ENCODE measurements at places on chromosomes 13 and 19.
A peak's percentile ranks its signal among the peaks of the same experiment; 100 is the strongest.

DNA sequence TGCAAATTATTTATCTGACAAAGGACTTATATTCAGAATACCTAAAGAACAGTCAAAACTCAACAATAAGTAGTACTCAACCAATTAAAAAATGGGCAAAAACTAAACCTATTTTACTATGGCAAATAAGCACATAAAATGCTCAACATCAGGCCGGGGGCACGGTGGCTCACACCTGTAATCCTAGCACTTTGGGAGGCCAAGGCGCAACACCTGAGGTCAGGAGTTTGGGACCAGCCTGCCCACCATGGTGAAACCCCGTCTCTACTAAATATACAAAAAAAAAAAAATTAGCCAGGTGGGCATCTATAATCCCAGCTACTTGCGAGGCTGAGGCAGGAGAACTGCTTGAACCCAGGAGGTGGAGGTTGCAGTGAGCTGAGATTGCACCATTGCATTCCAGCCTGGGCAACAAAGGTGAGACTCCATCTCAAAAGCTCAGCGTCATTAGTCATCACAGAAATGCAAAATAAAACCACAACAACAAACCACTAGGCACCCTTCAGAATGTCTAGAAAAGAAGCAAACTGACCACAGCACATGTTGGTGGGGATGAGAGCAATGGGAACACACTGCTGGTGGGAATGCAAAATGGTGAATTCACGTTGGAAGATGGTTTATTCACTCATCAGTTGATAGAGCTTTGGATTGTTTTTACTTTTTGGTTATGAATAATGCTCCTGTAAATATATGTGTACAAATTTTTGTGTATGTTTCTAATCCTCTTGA is 180.6 kb upstream of the SOX1 start:
- DNase-seq: no peak

- no peak for DNase-seq
Measured at GRCh38 chr13:26742691-26743358, 17.8 kb downstream of the GPR12 start.

GRCh38 chr19:35852029-35852780 is at the start of gene NPHS1:
TSS of gene NPHS1 (minus strand) at chr19:35852504. CDS start at chr19:35851837, 667 bp downstream.
- DNase-seq: no peak

DNA sequence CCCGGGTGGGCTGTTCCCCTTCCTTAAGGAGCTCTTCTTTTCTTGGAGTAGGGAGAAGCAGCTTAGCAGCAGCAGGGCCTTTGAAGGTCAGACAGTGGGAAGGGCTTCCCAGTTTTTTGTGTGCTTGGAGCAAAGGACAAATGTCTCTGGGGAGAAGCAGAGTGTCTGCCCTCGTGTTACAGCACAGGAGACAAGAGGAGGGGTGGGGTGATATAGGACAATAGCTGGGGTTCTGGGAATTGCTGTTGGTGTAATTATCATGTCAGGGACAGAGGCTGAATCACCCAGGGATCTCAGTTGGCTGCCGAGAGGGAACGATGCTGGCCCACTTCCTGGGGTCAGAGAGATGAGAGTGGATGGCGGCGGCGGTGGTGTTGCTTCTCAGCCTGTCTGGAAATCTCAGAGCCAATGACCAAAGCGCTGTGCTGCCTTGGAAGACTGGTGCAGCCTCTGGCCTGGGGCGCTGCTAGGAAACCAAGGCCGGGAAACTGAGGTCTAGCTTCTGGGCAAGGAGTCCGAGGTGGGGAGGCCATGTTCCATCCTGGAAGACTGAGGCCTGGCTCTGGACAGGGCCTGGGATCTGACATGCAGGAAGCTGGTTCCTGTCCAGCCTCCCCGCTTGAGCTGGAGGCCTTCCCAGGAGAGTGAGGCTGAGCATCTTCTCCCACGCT is 1.2 kb downstream of the INAFM1 start:
- DNase-seq: no peak

DNA sequence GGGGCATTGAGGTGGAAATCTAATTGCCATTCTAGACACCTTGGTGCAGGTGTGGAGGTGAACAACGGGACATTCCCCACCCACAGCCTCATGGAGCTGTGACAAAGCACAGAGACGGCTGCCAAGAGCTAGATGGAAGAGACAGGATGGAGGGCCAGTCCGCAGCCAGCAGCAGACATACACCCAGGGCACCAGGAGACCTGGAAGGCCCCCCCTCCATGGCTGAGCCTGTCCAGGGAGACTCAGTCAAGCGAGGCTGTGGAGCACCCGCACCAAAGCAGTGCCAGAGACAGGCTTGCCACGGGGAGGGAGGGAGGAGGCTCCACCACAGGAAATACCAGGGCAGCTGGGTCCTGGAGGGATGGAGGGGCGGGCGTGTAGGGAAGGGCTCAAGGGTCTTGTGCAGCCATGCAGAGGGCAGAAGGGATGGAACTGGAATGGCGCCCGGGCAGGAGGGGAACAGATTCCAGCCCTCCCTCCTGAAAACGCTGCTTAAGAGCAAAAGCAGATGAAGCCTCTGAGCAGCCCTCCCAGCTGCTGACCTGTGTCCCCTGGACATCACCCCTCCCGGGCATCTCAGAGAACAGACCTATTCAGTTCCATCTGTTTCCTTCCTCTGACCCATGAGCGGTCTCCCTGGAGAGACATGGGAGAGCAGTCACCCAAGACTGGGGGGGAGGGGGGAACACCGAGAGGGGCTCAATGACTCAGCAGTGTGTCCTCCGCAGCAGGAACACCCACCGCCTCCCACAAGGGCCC is 14.4 kb downstream of the EPS15L1 start:
- no peak for DNase-seq

- no peak for DNase-seq
Measured at GRCh38 chr19:34888091-34888490, 38.6 kb upstream of the ZNF30 start.

DNA sequence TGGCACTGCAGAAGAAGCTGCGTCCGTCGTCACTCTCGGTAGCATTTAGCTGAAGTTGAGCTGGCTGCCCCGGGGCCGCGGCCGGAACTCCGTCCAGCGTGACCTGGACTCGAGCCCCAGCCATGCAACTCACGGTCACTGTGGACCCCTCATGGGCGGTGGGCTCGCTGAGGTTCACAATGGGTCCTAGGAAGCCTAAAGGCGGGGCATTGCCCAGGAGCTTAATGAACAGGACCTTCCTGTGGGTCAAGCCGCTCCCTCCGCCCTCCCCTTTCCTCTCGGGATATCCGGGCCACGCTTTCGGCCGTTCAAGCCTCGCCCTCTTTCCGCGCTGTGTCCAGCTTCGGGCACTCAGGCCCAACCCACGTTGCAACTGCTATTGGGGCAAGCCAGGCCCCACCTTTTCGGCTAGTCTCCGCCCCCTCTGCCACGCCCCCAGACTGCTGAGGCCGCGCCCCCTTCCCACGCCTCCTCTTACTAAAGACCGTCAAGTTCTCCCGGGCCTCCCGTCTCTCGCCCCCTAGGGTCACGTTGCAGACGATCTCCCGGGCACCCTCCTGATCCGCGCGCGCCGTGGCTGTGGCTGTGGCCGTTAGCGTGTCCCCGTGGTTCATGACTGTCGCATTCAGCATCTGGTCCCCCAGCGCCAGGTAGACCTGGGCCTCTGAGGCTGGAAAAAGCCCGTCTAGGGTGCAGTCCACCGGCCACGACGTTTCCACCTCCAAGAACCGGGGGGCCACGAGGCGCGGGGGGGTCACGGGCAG is 1.4 kb upstream of the RAVER1 start:
- peak; percentile 84 for DNase-seq

DNA sequence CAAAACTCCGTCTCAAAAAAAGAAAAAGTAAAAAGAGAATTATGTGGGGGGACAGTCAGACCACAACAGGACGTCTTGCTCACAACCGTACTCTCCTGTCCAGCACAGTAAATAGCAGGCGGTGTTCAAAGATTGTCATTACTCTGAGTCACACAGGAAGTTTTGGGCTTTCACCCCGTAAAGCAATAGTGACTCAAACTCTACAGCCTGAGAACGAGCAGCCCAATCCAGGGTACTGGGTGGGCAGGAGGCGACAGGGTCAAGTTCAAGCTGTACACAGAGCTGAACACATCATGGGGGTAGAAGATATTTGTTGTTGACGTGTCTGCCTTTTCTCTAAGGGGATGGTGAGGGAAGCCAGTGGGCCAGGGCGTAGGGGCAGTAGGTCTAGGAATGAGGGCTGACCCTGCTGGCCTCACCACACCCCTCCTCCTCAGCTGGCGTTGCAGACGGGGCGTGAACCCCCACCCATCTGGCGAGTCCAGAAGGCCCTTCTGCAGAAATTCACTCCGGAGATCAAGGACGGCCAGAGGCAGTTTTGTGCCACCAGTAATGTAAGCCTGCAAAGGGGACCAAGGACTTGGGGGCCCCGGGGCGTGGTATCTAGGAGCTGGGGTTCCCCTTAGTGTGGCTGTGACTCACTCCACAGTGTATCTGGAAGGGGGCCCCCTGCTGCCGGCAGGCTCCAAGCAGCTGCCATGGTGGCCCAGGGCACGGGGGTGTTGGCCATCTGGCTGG is 23.3 kb downstream of the PRR12 start:
- DNase-seq: no peak

- no peak for DNase-seq
Measured at GRCh38 chr13:20106742-20107141, 54.1 kb downstream of the GJA3 start.

DNA sequence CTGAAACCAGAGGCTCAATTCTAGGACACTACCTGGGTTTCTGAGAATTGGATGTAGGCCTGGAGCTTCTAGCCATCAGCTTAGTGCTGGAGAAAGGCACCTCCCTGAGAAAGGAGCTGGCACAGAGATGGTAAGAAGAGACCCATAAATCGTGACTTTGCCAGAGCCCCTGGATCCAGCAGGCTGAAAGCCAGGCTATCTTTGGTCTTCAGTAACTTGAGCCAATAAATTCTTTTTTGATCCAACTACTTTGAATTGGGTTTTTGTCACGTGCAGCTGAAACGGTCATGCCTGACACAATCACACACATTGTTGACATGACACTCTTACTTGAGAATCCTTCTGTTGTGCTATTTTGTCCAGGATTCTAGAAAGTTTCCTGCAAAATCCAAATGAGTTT is 103.4 kb downstream of the LHFPL6 start:
- DNase-seq: no peak

DNA sequence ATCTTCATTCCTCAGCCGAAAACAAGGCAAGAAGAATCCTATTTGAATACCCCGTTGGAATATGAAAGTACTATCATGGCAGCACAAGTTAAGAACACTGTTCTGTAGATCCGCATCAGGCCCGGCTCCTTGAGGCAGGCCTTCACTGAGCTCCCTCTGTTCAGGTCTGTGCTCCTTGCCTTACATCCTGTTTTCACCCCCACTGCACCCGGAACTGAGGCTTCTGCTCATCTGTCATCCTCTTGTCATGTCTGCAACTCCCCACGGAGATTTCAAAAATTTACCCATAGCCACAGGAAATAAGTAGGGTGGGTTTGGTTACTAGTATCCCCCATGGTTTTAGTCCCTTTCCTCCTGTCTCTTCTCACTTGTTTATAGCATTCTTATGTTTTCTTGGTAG is 861.9 kb downstream of the GPC5 start:
- no peak for DNase-seq

- DNase-seq: no peak
Measured at GRCh38 chr13:83024955-83025594, 857.2 kb downstream of the SLITRK1 start.

GRCh38 chr19:15577184-15577771 is 37.7 kb upstream of the CYP4F8 start:
- no peak for DNase-seq

GRCh38 chr19:5996623-5997320 is 18.8 kb upstream of the RANBP3 start:
- no peak for DNase-seq

GRCh38 chr19:28631961-28632360 is 581.0 kb downstream of the UQCRFS1 start:
- no peak for DNase-seq

DNA sequence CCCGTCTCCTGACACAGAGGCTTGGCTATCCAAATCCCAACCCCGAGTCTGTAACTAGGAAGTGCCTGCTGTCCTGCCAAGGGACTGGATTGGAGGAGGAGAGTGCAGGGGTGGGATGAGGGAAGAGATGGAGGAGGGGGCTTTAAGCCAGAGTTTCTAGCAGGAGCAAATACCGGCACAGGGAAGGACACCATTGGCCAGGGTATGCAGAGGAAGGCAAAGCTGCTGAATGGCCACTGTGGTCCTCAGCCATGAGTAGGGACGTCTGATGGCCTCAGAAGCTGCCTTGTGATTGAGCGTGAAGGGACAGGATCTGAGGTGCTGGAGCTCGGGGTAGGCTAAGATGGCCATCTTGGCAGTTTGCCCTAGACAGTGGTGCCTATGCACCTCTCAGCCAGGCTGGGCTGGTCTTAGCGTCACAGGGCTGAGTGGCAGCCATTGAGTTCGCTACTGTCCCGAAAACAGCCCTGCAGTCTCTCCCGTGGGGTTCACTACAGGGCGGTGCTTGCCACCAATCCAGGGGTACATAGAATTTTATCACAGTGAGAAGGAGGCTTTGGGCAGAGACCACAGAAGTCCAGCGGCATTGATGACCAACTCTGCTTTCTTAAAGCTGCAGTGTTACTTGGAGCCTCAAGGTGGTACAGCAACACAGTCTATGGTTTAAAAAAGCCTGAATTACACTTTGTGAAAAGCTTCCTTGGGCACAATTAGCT is 61.8 kb downstream of the AKAP11 start:
- no peak for DNase-seq

DNA sequence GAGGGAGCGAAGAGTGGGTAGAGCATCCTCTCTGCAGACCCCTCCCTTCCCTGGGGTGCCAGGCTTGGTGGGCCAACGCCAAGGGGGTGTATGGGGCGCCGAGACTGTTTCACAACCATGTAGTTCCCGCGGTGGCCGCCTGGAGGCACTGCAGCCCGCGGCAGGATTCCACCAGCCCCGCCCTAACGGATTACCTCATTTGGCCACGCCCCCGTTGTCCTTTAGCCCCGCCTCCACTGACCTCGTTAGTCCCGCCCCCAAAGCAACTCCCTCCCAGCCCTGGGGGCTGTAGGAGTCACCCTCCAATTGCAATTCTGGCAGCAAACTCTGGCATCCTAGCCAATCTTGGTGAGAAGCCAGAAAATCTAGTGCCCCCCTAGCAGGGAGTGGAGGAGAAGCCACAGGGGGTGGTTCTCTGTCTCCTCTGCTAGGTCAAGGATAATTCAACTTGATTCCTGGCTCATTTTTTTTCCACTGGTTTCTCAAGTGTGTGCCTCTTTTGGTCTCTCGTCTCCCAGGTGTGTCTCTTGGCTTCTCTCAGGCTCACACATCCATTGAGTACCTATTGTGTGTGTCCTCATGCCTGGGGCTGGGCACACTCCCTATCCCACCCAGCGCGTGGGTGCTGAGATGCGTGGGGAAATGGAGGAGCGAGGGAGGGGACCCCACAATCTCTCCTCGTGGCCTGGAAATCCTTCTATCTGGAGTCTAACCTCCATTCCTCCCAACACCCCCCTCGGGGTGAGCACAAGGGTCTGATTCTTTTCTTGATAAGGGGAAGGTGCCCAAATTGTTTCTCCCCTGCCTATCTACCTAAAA is 2.0 kb downstream of the OLFM2 start:
- DNase-seq: no peak

DNA sequence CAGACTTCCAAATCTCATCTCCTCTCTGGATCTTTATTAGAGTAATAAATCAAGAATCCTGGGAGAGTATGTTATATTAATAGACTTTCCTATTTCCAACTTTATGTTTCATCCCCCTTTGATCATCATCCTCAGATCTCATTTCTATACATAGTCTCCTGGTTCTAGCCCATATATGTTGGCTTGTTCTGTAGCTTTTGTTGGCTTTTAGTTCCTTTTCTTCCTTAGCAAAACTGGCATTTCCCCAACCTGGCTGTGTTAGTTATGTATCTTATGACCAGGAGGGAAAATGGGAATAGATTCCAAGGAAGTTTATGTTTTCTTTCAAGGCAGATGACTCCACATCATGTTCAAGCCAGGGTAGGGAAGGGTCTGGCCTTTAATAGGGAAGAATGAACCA is 2464.5 kb downstream of the PCDH9 start:
- DNase-seq: no peak

Measured in HS-5 (cell line).